RCC 7860 (cell line): ENCODE measurements at places on chromosomes 13 and 19.

DNA sequence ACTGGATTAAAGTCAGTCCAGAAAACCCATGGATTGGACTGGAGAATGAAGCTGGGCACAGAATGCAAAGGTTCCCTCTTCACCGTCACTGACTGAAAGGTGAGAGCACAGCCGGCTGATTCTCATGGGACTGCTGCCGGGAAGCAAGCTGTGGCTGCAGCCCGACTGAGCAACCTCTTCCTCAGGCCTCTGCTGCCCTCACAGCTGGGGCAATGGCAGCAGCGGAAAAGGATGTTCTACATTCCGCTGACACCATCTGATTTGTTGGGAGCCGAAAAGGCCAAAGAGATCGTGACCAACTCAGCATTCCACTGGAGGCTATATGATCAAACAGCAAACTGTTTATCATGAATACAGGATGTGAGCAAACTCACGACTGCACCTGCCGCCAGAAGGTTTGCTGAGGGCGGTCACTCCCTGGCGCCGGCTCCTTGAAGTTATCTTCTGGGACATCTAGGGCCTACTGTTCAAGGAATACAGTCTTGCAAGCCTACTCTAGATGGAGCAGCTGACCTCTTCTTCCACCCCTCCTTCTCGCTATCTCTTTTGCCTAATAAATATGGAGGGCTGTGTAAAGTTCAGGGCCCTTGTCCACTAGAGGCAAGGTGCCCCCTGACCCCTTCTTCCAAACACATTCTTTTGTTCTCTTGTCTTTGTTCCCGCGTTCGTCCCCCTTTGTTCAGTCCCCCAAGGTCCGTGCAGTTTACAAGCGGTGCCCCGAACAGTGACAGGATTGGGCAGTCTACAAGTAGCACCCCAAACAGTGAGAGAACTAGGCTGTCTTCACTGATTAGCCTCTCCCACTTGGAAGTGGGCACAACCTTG, 19.6 kb upstream of the SIGLEC6 start:
- DNase-seq = no peak

GRCh38 chr13:39501702-39502324, 101.2 kb downstream of the LHFPL6 start:
- no peak for DNase-seq

GRCh38 chr13:48320891-48321510, 17.4 kb downstream of the RB1 start:
- no peak for DNase-seq

DNA sequence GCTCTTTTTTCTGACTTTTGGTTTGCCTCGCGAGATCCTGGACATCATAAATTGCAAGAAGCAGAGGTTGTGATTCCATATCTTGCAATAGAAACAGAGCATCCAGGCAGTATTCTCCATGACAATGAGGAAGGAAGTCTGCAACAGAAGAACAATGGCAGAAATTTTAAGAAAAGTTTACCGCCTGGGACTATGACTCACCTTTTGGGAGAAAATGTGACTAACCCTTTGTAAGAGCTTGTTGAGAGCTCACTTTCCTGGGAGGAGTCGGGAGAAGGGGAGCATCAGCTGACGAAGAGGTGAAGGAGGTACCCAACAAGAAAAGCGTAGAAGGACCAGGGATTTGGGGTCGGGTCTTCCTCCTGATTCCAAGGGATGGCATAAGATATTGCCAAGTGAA, 34.3 kb upstream of the TNFSF11 start:
- DNase-seq = no peak

- no peak for DNase-seq
Observed at GRCh38 chr19:19628501-19629134, 598 bp upstream of the LPAR2 start.

DNA sequence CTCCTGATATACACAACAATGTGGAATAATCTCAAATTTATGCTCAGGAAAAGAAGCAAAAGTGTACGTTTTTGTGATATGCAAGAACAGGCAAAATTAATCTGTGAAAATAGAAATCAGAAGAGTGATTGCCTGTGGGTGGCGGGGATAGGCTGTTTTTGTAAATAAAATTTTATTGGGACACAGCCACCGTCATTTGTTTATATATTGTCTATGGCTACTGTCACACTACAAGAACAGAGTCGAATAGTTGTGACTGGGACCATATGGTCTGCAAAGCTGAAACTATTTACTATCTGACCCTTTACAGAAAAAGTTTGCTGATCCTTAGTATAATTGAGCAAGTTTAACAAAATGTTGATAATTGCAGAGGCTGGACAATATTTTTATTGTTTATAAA, 269.5 kb upstream of the HTR2A start:
- DNase-seq = no peak

- no peak for DNase-seq
Observed at GRCh38 chr13:100484702-100485101, 103.9 kb downstream of the GGACT start.

DNA sequence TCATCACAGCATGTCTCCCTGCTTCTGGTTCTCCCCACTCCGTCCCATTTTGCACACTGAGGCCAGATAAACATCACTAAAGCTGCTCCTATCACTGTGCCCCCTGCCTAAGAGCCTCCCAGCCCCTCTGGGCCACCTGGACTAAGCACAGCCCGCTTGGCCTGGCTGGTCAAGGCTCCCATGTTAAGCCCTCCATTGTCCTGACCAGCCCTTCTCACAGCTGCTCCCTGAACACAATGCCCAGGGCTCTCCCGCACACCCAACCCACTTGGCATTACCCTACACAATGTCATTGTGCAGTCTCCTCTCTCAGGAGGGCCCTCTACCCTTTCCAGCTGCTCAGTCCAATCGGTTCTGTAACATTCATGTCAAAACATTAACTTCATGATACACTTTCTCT, 133.4 kb downstream of the NUFIP1 start:
- DNase-seq = no peak

- no peak for DNase-seq
Observed at GRCh38 chr13:57264965-57265364, 98.0 kb downstream of the PRR20E start.

- DNase-seq = no peak
Observed at GRCh38 chr19:739998-740715, 10.8 kb upstream of the MISP start.

DNA sequence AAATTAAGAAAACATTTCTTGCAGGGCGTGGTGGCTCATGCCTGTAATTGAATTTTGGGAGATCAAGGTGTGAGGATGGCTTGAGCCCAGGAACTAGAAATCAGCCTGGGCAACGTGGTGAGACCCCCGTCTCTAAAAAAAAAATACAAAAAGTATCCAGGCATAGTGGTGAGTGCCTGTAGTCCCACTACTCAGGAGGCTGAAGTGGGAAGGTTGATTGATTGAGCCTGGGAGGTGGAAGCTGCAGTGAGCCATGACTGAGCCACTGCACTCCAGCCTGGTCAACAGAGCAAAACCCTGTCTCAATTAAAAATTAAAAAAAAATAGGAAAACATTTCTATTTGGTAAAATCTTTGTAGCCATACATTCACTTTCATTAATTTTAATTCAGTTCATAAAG, 526.5 kb downstream of the PCDH9 start:
- DNase-seq = no peak

- DNase-seq = no peak
Observed at GRCh38 chr19:17873786-17874757, 2.3 kb downstream of the SLC5A5 start.

DNA sequence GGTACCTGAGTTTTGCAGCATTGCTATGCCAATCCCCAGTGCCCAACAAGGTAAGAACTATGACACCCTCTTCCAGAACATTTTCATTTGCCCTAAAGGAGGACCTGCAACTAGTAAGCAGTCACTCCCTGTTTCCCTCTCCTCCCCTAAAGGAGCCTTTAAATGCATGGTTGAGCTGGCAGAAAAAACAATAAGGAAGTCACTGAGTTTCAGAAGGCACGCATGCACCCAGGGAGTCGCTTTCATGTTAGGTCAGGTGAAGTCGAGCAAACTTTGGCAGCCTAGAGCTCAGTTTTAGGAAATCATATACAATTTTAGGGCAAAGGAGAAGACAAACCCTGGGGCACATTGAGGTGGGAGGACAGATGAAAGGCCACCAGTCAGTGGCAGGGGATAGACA, 11.8 kb downstream of the NLRP11 start:
- DNase-seq = no peak

GRCh38 chr13:72384879-72385278, 342.6 kb downstream of the MZT1 start:
- peak; percentile 8 for DNase-seq

DNA sequence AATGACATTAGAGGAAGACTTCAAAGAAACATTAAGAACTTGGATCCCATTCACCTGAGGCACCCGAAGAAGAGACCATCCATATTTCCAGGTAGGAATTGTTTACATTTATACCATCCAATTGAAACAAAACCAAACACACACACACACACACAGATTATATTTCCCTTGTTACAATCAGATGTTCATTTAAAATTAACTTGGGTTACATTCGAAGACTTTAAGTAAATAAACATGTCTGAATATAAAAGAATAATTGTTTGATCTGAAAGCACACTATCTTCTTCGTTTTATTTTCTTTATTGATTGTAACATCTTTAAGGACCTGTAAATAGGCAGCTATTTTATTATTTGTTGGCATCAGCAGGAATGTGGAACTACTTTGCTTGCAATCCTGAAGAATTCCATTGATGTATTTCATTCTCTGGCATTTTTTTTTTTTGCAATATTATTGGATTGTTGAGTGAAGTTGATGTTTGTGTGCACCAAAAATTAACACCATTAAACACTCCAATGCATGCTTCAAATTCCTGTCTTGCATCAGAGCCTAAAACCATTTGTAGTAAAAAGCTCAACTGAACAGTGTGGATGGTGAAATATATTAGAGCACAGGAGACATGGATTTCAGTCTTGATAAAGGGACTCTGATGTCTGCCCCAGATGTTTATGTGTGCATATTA, 85.3 kb upstream of the FRY start:
- DNase-seq = no peak

DNA sequence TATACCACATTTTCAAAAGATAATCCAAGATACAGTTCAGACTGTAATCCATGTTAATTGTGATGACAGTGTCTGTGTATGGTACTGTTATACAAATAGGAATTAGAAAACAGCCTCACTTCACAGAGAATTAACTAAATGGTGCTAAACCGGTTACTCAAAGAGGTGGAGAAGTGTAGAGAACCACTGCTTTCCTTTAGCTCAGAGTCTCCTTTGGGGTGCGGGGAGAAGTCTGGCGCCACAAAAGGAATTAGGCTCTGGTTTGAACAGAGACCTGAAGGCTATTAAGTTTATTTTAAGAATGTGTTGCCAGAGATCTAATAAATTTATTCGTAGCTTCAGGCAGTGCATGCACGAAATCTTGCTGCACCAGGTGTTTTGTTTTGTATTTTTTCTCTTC, 65.8 kb downstream of the FREM2 start:
- DNase-seq = no peak

DNA sequence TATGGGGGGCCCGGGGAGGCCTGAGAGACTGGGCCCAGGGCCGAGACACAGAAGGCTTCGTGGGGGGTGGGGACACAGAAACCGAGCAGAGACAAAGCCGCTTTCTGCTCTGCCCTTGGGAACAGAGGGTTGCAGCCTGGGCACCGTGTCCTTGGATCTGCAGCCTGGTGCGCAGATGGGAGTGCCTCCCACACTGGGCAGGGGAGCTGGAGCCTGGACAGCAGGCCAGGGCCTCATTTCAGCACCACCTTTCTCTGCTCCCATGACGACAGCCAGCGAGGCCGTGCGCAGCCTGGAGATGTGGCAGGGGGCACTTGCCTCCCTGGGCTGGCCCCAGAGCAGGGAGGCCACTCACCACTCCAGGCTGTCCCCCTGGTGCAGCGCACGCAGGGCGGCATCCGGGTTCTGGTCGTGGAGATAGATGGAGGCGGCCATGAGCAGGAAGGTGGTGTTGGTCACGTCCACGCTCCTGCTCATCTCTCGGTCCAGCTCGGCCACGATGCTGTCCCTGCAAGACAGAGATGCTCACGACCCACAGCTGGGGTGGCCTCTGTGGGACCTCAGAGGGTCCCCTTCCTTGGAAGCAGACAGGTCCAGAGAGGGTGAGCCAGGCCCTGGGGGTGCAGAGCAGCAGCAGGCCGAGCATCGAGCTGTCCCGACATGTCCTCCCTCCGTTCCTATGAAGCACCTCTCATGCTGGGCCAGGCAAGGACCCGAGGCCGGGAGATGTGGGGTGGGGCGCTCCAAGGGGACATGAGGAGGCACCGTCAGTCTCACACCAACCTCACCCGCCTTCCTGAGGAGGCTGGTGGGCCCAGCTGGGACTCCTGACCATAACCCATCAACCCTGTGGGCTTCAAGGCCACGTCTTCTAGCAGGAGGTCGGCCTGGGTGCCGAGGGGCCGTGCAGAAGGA, 10.9 kb upstream of the CERS1 start:
- no peak for DNase-seq

DNA sequence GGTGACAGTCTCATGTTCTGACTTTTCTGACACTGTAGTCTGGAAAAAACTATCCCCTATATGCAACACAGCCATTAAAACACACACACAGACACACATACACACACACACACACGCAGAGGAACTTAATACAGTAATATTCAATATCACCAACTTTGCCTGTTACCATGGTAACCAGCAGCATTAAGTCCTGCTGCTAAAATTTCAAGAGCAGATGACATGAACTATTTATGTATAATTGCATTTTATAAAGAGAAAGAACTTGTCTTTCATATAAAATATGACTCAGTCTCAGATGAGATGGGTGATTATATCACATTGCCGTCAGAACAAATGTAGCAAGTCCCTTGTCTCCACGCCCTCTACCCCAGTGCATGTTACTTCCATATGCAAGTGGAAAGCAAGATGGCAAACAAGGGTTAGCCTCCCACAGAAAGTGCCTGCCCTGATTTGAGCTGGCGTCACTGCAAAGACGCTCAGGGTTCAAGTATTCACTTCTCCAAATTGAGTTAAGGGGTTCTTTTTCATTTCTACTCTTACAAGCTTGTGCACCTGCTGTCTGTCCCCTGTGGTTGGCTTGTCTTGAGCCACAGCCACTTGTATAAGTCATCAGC, 576.8 kb downstream of the UQCRFS1 start:
- no peak for DNase-seq

DNA sequence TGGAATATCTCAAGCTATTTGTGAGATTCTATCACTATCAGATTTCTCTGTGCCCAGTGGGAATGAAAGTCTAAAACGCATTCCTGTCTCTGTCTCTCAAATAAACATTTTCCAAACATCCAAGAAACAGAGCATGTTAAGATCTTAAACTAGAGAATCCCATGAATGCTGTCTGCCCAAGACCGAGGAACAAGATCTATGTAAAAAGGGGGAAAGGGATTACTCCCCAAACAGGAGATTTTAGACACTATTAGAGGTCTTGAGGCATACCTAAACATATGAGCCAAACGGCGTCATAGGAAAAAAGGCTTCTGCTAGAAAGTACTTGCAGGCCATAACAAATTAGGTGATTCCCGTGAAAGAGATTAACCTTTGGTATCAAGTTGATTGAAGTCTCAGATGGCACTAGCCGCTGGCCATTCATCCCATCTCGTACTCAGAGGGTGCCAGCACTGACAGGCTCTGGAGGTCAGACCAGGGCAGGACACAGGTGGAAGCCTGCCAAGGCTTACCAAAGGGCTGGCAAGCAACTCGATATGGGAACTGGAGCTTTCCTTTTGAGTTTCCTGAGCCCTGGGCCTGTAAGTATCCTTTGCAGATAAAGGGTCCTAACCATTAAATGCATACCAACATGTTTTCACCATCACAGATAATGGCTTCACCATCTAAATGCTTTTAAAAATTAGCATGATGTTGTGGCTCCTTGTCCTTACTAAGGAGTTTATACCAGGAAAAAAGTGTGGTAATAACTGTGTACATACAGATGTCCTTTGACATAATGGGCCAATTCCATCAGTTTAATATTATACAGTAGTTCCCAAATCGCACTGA, 225.2 kb downstream of the FOXO1 start:
- peak; percentile 7 for DNase-seq

GRCh38 chr19:29876414-29876813, 64.6 kb downstream of the CCNE1 start:
- DNase-seq = no peak

GRCh38 chr19:32309711-32310390, 35.6 kb upstream of the ZNF507 start:
- no peak for DNase-seq
